ENCODE measurements at places on chromosomes 2 and 18. TPM values are rescaled to one million over a fixed set of nuclear protein-coding genes. Genes with fewer than 3 reads are reported as not detected.

HES6 gene
- 19.7 TPM for total RNA-seq

KLHL30 gene
- total RNA-seq, result 0.27 TPM

TWIST2 gene
- 30.2 TPM for total RNA-seq

NCKAP5 gene
- total RNA-seq, result not detected

AGXT gene
- total RNA-seq, result not detected

GKN2 gene
- not detected for total RNA-seq

GRHL1 gene
- 2.0 TPM for total RNA-seq

FAM124B gene
- total RNA-seq, result not detected

ALS2 gene
- 20.7 TPM for total RNA-seq

CPS1 gene
- 18.4 TPM for total RNA-seq

DNA sequence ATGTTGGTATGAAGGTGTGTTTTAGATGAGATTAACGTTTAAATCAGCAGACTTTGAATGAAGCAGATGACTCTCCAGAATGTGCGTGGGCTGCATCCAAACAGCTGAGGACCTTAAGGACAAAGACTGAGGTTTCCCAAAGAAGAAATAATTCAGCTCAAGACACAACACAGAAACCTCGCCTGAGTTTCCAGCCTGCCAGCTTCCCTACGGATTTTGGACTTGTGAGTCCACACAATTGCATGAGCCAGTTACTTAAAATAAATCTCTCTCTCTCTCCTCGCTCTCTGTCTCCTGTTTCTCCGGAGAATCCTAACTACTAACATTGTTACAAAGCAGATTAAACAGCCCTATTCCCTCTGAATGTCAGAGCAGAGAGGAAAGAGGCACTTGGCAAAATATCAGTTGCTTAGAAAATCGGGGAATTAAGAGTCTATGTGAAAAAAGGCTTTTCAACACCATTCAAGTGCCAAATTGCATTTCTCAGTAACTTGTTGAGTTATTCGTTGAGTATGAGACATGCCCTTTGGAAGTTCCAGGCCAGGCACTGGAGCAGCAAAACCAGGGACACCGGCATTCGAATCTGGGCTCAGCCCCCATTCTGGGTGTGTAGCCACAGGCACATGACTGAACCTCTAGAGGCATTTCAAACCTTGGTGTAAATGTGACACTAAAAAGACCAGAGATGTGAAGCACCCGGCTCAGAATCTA is 174.6 kb upstream of the PID1 start:
- peak; percentile 39 for DNase-seq
- peak overlapping the region; percentile 59 for H3K4me3 ChIP-seq
- peaks cover 51% of the 10 kb centered on the region for H3K36me3 ChIP-seq
- peaks cover 38% of the 10 kb centered on the region for H3K4me1 ChIP-seq
- H3K27ac ChIP-seq, result peak overlapping the region; percentile 100

- H3K36me3 ChIP-seq, result no peaks in the 10 kb centered on the region
- H3K4me3 ChIP-seq, result no peak overlapping the region
- peaks cover 9% of the 10 kb centered on the region for H3K4me1 ChIP-seq
- DNase-seq, result no peak
Observed at GRCh38 chr18:36419188-36419899, 121.8 kb downstream of the FHOD3 start.

DNA sequence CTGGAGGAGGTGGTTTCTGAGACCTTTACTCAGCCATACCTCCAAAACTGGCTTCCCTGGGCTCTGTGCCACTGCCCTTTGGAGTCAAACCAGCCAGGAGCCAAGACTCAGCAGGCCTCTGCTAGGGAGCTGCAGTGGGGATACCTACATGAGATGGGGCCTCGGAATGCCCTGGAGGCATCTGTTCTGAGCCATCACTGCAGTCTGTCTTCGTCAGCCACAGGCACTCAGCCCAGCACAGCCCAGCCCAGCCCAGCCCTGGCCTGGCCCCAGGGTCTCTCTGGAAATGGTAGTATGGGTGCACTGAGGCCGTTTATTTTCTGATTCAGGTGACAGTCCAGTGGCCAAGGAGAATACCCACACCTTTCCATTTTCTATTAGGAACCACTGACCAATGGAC is 209.8 kb downstream of the CELF4 start:
- no peaks in the 10 kb centered on the region for H3K27me3 ChIP-seq
- H3K4me1 ChIP-seq, result no peaks in the 10 kb centered on the region
- H3K36me3 ChIP-seq, result no peaks in the 10 kb centered on the region
- no peak for DNase-seq

DNA sequence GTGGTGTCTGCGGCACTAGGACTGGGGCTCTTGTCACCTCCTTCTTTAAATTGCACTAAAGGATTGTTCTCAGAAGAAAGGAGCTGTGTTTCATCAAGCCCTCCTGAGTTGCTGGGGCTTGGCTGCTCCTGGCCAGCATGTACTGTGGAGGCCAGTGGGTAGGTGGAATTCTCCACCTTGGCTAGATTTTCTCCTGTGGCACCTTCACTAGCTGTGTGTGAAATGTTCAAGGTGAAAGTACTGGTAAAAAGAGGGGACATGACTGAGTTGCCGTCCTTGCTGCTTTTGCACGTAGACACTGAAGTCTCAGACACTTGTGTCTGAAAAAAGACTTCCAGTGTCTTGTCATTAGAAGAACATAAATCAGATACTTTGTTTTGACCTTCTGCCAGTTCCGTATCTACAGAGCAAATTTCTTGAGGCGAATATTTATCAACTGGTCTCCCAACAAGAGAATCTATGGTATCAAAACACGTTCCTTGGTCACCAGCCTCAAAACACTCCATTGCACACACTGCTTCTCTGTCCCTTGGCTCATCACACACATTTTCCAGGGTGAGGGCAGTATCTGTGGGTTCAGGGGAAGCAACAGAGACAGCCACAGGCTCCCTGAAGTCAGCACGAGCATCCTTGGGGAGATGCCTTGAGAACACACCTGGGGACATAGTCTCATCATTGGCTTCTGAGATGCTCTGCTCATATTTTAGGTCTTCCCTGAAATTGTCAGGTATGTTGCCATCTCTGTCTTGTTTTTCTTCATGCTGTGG is 91.4 kb downstream of the ALPK2 start:
- H3K4me1 ChIP-seq, result peaks cover 20% of the 10 kb centered on the region
- no peaks in the 10 kb centered on the region for H3K27me3 ChIP-seq
- H3K27ac ChIP-seq, result no peak overlapping the region

- no peak overlapping the region for H3K27ac ChIP-seq
- DNase-seq, result no peak
- no peaks in the 10 kb centered on the region for H3K4me1 ChIP-seq
- H3K4me3 ChIP-seq, result no peak overlapping the region
- H3K27me3 ChIP-seq, result peaks cover 25% of the 10 kb centered on the region
- no peaks in the 10 kb centered on the region for H3K36me3 ChIP-seq
Observed at GRCh38 chr2:113098041-113098440, 29.4 kb upstream of the IL1RN start.

- DNase-seq, result no peak
- H3K36me3 ChIP-seq, result no peaks in the 10 kb centered on the region
- no peaks in the 10 kb centered on the region for H3K27me3 ChIP-seq
- no peak overlapping the region for H3K27ac ChIP-seq
Observed at GRCh38 chr2:231900972-231901371, 25.2 kb downstream of the NPPC start.

- H3K27me3 ChIP-seq, result no peaks in the 10 kb centered on the region
- H3K27ac ChIP-seq, result peak overlapping the region; percentile 89
- peaks cover 5% of the 10 kb centered on the region for H3K4me1 ChIP-seq
- H3K36me3 ChIP-seq, result no peaks in the 10 kb centered on the region
- DNase-seq, result peak; percentile 32
- peak overlapping the region; percentile 93 for H3K4me3 ChIP-seq
Observed at GRCh38 chr2:65431421-65432226, 775 bp downstream of the SPRED2 start.

DNA sequence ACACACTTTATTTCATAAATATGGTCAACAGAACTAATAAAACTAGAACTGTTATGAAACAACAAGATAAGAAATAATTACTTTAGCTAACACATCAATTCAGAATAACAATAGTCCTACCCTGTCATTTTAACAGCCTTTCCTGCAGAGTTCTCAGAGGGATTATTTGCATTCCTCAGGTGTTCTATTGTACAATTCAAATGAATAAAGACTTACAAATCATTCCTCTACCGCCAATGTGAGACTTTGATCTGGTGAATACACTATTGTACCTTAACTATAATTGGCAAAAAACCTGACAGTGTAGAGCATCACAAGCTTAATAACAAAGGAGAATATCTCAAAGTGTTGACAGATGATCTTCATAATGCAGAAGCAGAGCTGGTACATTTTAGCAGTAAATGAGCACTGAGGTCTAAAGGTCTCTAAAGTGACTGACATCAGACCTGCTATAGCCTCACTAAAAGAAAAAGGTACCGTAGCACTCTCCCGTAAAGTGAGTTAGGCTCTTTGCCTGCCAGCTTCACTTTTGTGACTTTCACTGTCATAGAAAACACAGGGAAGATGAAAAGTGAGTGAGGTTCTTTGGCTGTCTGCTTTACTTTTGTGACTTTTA is 118.8 kb upstream of the SP3 start:
- H3K27ac ChIP-seq, result no peak overlapping the region
- H3K4me3 ChIP-seq, result no peak overlapping the region
- DNase-seq, result no peak
- no peaks in the 10 kb centered on the region for H3K4me1 ChIP-seq
- H3K36me3 ChIP-seq, result peaks cover 3% of the 10 kb centered on the region

DNA sequence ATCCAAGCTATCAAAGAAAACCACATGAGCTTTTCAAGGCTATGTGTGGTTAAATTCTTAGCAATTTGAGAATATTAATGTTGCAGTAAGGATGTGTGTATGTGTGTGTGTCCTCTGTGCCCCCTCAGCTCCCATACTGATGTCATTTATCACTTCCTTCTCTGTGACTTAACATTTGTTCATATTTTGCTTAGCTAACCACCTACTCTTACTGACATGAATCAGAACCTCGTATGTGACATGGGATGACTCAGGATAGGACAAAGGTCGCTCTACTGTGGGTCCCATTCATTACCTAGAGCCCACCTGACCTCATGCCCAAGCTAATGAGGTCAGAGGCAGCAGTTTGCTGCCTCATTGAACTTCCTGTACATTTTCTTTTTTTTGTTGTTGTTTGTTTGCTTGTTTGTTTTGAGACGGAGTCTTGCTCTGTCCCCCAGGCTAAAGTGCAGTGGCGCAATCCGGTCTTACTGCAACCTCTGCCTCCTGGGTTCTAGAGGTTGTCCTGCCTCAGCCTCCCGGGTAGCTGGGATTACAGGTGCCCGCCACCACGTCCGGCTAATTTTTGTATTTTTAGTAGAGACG is 36.3 kb downstream of the MOGAT1 start:
- no peak for DNase-seq
- H3K36me3 ChIP-seq, result no peaks in the 10 kb centered on the region
- no peak overlapping the region for H3K4me3 ChIP-seq

- no peaks in the 10 kb centered on the region for H3K27me3 ChIP-seq
- no peaks in the 10 kb centered on the region for H3K4me1 ChIP-seq
- no peak overlapping the region for H3K4me3 ChIP-seq
- peaks cover 27% of the 10 kb centered on the region for H3K36me3 ChIP-seq
Observed at GRCh38 chr18:58980991-58981390, 116.3 kb downstream of the ZNF532 start.

GRCh38 chr2:134137182-134137611 is 116.7 kb upstream of the MGAT5 start:
- no peaks in the 10 kb centered on the region for H3K27me3 ChIP-seq
- H3K4me1 ChIP-seq, result peaks cover 42% of the 10 kb centered on the region
- peak overlapping the region; percentile 75 for H3K27ac ChIP-seq
- H3K36me3 ChIP-seq, result no peaks in the 10 kb centered on the region

DNA sequence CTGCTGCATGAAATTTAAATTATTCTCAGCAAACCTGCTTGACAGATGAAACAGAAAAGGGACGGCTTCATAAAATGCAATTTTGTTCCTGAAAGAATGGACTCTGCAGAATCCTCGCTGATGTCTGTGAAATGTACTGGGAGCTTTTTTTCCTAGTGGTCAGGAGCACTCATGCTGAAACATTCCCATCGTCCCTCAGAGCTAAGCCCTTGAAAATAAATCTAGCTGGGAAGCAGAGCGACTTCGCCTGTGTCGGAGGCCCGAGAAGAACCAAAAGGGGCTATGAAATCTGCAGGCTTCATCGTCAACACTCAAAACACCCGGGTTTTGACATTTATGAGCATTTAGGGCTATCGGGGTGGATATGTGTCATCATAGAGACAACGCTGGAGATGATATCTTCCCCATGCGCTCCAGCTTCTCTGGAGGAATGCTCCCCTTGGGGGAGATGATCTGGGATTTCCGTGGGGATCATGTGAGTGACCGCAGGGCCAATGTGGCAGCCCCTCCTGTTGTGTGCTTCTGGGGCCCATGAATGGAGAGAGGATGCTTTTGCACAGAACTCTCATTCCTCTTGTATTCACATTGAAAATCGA is 182.3 kb downstream of the KLHL29 start:
- no peak overlapping the region for H3K27ac ChIP-seq
- no peak for DNase-seq
- no peaks in the 10 kb centered on the region for H3K36me3 ChIP-seq
- H3K27me3 ChIP-seq, result no peaks in the 10 kb centered on the region
- H3K4me1 ChIP-seq, result peaks cover 16% of the 10 kb centered on the region
- no peak overlapping the region for H3K4me3 ChIP-seq

DNA sequence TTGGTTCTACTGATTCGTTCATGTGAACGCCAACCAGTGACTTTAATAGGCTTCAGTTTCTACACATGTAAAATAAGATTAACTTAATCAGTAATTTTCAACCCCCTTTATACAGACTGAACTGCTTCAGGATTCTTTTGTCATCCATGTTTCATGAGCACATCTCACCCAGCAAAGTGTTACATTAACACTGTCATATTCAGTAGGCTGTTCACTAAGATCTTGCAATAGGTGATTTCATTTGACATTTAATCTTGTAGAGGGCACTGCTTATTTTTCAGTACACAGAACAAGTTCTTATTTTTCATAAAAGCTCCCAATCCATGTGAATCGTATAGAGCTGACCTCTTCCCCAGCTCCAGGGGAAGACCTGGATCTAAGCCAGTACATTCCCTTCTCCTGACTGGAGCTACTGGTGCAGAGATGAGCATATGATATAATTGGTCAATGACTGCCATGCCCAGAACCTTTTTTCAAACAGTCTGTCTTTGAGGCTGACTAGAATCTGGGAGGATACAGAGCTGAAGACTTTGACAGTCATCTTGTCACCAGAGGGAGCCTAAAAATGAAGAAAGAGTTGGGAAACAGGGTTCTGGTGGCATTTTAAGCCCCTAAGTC is 72.2 kb upstream of the CHRNA1 start:
- H3K27me3 ChIP-seq, result no peaks in the 10 kb centered on the region
- H3K4me3 ChIP-seq, result peak overlapping the region; percentile 56

DNA sequence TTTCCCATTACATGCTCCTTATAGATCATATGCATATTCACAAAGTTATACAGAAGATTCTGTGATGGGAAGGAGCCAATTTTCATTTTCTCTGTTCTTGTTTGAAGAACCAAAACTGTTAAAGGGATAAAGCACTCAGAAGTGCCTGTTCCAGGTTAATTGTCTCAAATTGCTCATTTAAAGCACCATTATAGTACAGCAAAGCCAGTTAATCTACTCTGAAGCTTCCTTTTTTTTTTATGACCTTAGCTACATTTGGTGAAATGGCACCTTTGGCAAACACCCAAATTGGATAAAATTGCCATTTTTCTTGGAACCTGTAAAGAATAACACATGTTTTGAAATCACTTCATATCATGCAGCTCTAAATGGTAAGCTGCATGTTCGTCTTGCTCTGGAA is 1092.3 kb downstream of the BCL11A start:
- no peak overlapping the region for H3K27ac ChIP-seq
- H3K4me1 ChIP-seq, result no peaks in the 10 kb centered on the region
- H3K36me3 ChIP-seq, result no peaks in the 10 kb centered on the region
- no peaks in the 10 kb centered on the region for H3K27me3 ChIP-seq
